A549 treated with Mapracorat at 1 μM for 4 hours (cell line): ENCODE measurements at places on chromosomes 6 and 20. TPM values are rescaled to one million over a fixed set of nuclear protein-coding genes. Genes with fewer than 3 reads are reported as not detected.

The TOP1 gene
- total RNA-seq: 134 to 193 TPM (median 166 TPM) in 5 replicates

The USP49 gene
- total RNA-seq: 0.83 to 1.4 TPM (median 1.0 TPM) in 5 replicates

The KHDC1 gene
- 3.1 to 4.0 TPM (median 3.5 TPM) in 5 replicates for total RNA-seq

The SLC13A3 gene
- not detected in 5 replicates for total RNA-seq

The SLCO4A1 gene
- total RNA-seq: 9.2 to 14.1 TPM (median 11.9 TPM) in 5 replicates
